Left renal cortex interstitium (tissue), 4 donors: ENCODE measurements at places on chromosomes 6 and 20. TPM values are rescaled to one million over a fixed set of nuclear protein-coding genes. Genes with fewer than 3 reads are reported as not detected.

GRCh38 chr20:1863296-1863695 is 31.9 kb upstream of the SIRPA start:
- DNase-seq: no peak

Gene SLC35D3
- polyA plus RNA-seq: 0.10 TPM

DNA sequence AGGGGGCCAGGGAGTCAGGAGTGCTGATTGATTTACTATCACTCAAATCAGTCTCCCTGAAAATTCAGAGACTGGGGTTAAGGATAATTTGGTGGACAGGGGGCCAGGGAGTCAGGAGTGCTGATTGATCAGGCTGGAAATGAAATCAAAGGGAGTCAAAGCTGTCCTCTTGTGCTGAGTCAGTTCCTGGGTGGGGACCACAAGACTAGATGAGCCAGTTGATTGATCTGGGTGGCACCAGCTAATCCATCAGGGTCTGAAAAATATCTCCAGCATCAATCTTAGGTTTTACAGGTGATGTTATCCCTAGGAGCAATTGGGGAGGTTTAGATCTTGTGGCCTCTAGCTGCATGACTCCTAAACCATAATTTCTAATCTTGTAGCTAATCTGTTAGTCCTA is 6.1 kb upstream of the AFG1L start:
- DNase-seq: no peak

- DNase-seq: no peak
Observed at GRCh38 chr6:129312880-129313279, 397.1 kb downstream of the ARHGAP18 start.

Gene IL20RA
- 1.4 TPM for polyA plus RNA-seq

Gene HLA-G
- polyA plus RNA-seq: 3.3 TPM

Gene BMP2
- 26.6 TPM for polyA plus RNA-seq

Gene WFDC10B
- polyA plus RNA-seq: not detected
